ENCODE measurements at places on chromosomes 2 and 18.

DNA sequence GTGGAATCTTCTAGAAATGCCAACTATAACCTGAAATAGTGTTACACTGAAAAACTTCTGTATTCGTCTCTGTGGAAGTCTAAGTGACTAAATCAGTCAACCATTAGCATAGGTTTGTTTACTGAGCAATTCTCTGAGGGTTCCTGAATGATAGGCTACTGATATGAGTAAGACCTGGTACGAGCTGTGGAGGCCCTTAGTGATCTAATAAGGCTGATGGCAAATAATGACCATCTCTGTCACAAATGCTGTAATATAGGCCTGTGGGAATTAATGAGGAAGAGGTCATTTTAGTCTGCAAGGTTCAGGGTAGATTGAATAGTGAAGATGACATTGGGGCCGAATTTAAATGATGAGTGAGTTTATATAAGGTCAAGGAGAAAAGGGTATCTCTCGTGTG is 82.5 kb downstream of the MGAT5 start:
- DNase-seq: no peak

DNA sequence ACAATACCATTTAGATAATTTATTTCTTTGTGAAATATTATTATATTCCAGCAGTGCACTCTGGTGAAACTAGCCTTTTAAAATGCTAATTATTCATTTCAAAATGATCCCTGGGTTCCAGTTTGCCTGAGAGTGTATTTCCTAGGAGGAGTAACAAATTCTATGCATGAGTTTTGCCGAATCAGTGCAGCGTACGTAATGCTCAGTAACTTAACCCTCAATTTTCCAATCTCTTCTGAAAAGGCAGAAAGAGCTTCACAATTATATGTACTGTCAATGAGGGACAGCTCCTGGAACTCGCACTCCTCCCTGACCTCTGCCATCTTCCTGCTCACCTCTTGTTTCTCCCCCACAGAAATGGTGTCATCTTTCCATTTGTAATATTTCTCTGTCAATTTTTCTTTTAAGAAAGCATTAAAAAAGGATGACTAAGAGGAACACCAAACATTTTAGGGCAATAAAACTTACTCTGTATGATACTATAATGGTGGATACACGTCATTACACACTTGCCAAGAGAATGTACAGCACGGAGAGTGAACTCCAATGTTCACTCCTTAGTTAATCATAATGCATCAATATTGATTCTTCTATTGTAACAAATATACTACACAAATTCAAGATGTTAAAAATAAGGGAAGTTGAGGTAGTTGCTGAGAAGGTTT is 25.7 kb upstream of the XIRP2 start:
- no peak for DNase-seq

- DNase-seq: no peak
Measured at GRCh38 chr18:4789506-4789905, 334.4 kb upstream of the DLGAP1 start.

DNA sequence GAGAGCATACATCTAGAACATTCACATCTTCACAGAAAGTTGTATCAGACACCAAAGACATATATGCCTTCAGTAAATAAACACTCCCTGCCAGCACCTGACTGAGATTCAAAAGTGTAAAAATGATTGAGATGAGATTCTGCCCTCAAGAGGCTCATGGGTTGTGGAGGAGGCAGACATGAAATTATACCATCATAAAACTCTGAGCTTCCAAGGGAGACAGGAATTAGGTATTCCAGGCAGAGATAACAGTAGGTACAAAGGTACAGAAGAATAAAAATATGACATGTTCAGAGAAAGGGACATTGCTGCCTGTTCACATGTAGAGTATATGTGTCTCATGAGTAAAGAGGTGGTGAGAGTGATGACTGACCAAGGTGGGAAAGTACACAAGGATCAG is 322.3 kb downstream of the OSR1 start:
- DNase-seq: no peak

DNA sequence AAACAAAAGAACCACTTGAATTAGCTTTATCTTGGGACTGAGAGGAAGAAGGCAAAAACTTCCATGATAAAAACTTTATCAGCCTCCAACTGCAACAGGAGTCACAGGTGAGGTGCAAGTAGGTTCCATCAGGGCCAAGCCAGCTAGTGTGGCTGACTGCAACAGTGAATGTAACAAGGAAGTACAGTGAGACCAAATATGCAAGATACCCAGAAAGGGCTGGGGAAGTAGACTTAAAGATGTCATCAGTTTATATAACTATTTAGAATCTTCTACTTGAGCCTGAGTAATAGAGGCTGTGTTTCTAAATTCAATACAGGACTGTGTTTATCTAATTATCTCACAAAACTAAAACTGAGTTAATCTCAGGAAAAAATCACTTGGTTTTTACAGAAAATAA is 14.8 kb downstream of the PLEKHM3 start:
- DNase-seq: no peak

GRCh38 chr18:3262234-3263131 is 550 bp downstream of the MYL12B start:
- DNase-seq: peak; percentile 15

- DNase-seq: no peak
Measured at GRCh38 chr2:157876786-157877138, 632 bp upstream of the ACVR1 start.

DNA sequence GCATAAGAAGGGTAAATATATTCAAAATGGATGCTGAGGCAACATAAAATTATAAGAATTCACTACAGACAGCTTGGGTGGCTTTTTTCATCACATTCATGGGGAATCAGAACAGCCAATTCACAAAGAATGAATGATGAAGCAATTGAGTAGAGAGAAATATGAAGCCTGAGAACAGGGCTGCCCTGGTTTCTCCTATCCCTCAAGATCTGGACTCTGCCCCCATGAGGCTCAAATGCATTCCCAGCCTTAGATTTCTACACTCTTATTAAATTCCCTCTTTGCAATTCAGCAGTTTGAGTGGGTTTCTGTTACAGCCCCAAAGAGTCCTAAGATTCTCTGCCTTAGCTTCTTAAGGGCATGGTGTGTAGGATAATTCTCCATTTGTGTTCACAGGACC is 172.5 kb downstream of the MAIP1 start:
- DNase-seq: no peak

DNA sequence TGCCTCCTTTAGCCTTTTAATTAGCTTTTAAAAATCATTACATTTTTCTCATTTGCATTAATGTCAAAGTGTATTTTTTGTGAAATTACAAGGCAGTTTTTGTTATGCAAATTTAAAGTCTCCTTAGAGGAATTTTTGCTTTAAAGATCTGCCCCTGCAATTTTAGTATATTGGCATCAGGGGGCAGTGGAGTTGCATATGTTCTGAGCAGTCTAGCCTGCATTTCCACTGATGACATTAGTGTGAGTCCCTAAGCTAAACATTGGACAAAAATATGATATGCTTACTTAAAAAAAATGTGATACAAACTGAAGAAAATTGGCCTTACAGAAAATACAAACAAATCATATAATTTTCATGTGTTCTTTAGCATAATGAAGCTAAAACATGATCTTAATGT is 426.5 kb downstream of the SLC4A3 start:
- DNase-seq: no peak

DNA sequence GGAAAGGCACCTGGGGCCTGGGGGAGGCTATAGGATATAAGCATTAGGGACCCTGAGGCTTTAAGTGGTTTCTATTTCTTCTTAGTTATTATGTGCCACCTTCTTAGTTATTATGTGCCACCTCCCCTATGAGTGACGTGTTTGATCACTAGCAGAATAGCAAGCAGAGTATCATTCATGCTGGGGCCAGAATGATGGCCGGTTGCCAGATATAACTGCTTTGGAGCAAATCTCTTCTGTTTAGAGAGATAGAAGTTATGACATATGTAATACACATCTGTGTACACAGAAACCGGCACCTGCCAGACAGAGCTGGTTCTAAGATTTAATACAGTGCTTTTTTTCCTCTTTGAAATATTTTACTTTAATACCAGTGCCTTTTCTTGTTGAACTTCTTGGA is 29.4 kb downstream of the LIPG start:
- no peak for DNase-seq

DNA sequence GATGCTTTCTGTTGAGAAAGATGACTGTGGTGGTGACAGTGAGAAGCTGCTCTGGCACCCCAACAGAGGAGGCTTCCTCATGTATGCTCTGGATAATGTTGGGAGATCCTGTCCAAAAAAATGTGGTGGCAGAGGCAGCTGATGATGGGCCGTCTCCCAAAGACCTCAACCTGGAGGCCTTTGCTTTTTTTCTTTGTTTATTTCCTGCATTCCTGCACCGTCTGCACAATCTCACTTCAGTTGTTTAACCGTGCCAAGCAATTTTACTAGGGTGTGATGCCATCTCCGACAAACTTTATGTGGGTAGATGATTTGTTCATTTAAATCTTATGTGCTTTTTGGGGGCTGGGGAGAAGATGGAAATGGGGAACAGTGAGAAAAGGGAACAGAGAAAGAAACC is 62.2 kb upstream of the IGFBP5 start:
- no peak for DNase-seq

DNA sequence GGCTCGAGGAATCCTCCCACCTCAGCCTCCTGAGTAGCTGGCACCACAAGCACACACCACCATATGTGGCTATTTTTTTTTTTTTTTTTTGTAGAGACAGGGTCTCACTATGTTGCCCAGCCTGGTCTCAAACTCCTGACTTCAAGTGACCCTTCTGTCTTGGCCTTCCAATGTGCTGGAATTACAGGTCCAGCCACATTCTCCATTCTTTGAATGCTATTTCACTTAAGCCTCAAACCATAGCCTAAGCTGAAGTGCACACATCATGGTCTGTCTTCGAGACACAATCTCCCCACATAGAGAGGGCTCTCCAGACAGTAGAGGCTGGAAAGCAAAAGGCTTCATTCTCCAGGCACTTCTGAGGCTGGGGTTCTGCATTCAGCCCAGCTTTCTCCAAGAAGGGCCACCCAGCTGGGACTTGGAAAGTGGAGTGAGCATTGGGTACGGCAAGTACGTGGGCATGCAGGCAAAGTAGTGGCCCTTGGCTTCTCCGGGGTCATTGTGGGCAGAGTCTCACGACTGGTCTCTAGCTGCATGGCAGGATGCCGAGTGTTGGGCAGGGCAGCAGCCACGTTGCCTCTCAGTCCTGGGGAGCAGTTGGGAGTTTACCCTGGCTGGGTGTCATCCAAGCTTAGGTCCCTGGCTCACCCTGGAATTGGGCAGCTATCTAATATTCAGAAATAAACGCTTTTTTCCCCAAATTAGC is 78.2 kb upstream of the SMAD7 start:
- no peak for DNase-seq

GRCh38 chr2:199382091-199382490 is 75.6 kb downstream of the SATB2 start:
- DNase-seq: no peak

DNA sequence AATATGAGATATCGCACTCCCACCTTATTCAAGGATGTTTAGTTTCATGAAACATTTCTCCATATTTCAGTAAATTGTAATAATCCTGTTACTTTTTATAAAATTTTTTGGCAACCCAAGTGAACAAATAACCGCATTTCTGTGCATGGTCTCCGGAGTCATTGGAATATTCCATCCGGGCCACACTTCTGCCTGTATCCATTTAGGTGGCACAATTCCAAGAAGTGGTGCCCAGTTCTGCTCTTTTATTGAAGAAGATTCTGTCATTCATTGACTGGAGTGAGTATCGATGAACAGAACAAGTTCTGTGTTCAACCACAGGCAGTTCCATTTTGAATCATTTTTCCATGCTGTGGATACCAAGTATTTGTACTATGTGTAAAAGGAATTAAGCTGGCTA is 26.6 kb upstream of the ICOS start:
- DNase-seq: no peak

- no peak for DNase-seq
Measured at GRCh38 chr2:45776160-45776955, 124.9 kb downstream of the PRKCE start.

DNA sequence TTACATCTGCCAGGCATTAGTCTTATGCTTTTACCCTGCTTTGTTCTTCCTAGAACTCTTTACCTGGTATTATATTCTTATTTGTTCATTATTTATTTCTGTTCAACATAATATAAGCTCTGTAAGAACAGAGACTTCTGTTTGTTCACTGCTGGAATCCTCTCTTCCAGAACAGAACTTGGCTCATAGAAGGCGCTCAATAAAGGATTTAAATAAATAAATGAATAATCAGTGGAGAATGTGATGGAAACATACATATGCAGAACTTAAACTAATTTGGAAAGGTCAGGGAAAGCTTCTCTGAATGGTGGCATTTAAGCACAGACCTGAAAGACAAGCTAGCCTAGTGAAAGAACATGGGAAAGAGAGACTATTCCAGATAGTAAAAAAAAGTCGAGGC is 24.3 kb downstream of the NCKAP1 start:
- DNase-seq: no peak

- DNase-seq: no peak
Measured at GRCh38 chr2:137547842-137548241, 416.4 kb upstream of the HNMT start.

DNA sequence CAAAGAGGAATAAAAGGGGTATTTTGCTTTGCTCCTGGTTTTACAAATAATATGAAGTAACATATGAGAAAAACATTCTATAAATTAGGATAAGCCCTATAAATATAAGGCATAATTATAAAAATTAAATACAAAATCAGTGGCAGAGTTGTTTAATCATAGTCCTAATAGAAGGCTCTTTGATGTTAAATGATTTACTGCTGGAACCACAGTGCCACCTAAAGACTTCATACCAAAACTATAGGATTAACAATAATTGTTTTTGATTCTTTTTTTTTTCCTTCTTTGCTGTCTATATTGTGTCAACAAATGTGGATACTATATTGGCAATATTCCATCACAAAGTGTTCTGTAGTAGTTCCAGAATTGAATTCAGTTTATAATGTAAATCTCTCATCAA is 837.7 kb upstream of the SLC39A10 start:
- DNase-seq: no peak

DNA sequence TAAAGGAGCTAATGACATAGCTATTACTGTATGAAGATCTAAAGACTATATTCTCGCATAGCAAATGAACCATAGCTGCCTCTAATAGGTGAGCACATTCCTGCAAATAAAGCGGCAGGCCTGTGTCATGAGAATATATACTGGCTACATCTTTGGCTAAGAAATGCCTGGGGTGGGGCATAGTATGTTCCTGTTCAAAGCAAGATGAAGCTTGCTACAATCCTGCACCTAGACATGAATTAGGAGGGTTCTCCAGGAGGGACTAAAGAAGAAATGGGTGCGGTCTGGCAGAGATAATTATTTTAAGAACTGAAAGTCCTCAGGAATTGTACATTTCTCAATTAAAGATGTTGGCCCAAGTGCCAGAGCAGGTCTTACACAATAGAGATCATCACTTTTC is 46.8 kb upstream of the PLA2R1 start:
- no peak for DNase-seq

GRCh38 chr18:10113121-10114022 is 199.6 kb downstream of the VAPA start:
- DNase-seq: no peak

GRCh38 chr2:232374356-232374755 is 4.2 kb upstream of the ALPP start:
- DNase-seq: no peak

GRCh38 chr2:48601349-48601748 is 16.3 kb upstream of the GTF2A1L start:
- DNase-seq: no peak

Data from activated T-helper 1 cell treated with anti-CD3 and anti-CD28 coated beads, Interleukin-2, amount 50 U/mL, for 16 hours (primary cell).